NCI-H226 (cell line): ENCODE measurements at places on chromosomes 16 and 17.

GRCh38 chr17:34499576-34499975 lies 79.8 kb upstream of the TMEM132E start:
- no peak for DNase-seq

- no peak for DNase-seq
Measured at GRCh38 chr17:34055606-34056005, 199.5 kb upstream of the CCL2 start.

- no peak for DNase-seq
Measured at GRCh38 chr17:58531122-58531521, 16.7 kb upstream of the MTMR4 start.

GRCh38 chr17:32443827-32444300 lies 446 bp upstream of the PSMD11 start:
- DNase-seq: no peak

DNA sequence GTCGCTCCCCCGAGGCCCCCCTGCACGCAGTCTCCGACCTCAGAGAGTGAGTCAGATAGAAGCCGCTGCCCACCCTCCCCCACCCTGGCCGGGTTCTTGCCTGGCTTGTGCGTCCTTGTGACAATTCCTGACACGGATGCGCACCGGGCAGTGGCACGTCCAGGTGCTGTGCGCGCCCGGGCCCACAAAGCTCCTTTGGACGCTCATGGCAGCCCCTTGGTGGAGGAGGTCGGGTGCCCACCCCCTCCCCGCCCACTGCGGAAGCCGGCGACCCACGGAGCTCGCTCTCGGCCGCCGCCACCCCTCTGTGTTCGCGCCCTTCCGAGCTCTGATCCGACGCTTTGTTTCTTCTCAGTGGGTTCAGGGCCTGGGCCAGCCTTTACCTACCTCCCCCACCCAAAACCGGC lies 662 bp upstream of the TUBB3 start:
- DNase-seq: peak; percentile 87

GRCh38 chr16:50526249-50526648 lies 21.9 kb upstream of the NKD1 start:
- DNase-seq: no peak

DNA sequence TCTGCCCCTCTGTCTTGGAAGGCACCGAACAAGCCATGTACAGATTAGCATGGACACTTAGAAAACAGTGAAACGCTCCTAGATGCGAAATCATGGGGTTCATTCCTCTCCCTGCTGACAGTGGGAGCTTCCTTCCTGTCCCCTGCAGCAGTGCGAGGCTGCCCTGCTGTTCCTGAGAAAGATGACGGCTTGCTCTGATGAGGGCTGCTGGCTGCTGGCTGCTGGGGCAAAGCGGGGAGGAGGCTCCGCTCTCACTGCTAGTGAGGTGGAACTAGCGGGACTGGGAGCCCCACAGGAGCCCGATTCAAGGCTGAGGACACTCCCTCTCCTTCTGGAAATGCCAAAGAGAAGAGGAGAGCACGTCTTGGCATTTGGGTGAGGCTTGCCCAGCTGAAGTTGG lies 25.9 kb upstream of the CACNG4 start:
- no peak for DNase-seq

DNA sequence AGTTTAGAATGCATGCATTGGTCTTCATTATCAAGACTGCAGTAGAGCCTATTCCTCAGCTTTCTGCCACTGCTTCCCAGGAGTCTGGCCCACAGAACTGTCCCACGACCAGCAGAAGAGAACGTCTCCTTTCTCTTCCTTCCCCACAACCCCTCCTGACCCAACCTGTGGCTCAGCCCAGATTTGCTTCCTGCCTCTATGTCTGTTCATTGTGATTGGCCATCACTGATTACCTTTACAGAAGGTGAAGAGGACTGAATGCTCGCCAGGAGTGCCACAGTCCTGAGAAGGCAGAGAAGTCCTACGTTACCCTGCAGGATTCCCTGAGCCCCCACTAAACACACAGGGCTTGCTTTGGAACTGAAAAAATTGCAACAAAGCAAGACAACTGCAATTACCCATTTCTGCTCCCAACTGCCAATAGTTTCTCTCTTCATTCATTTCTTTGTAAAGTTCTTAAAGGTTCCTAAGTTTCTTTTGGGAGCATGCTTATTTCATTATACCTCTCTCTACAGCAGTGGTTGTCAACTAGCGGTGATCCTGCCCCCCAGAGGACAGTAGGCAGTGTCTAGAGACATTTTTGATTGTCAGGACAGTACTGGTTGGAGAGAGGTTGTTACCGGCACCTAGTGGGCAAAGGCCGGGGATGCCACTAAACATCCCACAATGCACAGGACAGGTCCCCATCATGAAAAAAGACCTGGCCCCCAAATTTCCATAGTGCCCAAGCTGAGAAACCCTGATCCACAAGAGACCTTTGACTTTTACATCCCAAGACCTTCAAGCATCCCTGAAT lies 4.5 kb upstream of the NAT9 start:
- DNase-seq: peak; percentile 34

DNA sequence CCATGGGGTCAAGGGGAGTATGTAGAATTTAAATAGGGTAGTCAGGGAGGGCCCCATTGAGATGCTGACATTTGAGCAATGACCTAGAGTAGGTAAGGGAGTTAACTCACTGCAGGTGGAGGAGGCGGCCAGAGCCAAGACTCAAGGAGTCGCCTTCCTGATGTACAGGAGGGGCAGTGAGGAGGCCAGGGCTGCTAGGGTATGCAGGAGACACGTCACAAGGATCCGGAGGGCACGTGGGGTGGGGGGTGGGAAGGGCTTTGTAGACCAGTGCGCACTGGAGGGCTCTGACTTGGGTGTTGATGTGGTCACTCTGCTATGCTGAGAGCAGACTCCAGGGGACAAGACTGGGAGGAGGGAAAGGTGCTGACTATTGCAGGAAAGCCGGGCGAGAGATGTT lies 37.5 kb downstream of the SPECC1 start:
- DNase-seq: no peak

DNA sequence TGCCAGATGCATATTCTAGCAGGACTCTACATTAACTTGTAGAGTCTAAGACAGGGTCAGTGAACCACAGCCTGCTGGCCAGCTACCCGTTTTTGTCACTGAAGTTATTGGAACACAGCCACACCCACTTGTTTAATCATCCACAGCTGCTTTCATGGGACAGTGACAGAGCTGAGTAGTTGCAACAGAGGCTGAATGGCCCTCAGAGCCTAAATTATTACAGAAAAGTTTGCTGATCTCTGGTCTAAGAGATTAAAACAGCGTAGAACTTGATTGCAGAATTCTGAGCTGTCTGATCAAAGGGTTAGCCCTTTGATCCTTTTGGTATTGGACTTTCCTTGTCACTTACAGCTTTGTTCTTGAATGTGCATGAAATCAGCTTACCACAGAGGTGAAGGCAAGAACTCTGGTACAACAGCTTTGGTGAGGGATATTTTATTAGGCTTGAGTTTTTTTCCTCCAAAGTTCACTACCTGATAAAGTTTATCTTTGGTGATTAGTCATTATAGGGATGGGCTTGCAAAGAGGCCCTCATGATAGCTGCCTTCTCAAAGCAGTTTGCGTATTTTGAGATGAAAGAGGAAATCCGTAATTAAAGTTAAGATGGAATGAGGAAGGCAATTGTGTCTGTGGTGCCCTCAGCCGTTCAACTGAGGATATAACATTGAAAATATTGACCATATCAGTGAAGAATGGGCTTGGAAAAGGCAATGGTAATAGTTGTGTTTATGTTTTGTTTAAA lies 23.6 kb downstream of the ALDH3A2 start:
- DNase-seq: no peak

GRCh38 chr16:16915771-16916170 lies 536.8 kb downstream of the NPIPA7 start:
- no peak for DNase-seq

GRCh38 chr16:84891149-84891795 lies 71.5 kb downstream of the CRISPLD2 start:
- DNase-seq: no peak

GRCh38 chr17:67125924-67126323 lies 81.6 kb downstream of the CACNG1 start:
- DNase-seq: no peak

DNA sequence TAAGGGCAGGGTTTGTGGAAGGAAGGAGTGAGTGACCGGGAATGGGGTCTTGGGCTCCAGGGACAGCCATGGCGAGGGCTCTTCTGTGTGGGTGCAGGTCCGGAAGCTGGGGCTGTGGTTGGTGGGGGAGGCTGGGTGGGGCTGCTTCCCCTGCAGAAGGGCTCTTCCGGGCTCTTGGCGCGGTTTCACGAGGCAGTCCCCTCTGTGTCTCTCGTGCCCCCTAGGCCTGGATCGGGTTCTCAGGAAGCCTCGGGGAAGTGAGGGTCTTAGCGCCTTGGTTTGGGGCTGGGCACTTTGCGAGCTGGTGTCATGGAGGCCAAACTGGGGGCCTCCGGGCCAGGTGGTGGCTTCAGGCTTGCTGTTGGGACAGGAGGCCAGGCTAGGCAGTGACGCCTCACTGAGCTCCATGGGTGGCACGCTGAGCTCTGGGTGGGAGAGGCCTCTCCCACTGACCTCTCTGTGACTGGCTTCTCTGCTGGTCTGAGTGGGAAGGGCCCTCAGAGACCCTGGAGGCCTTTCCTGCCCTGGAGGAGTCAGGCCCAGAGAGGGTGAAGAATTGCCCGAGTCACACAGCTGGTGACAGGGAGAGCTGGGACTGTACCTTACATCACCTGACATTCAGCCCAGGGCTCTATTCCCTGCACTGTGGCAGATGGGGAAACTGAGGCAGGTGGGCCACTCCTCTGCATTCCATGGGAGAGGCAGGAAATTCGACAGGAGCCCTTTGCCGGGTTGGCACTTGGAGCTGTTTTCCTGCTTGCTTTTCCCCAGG lies 8.2 kb downstream of the ADCY7 start:
- no peak for DNase-seq

- no peak for DNase-seq
Measured at GRCh38 chr16:30787613-30788378, 791 bp upstream of the ZNF629 start.

DNA sequence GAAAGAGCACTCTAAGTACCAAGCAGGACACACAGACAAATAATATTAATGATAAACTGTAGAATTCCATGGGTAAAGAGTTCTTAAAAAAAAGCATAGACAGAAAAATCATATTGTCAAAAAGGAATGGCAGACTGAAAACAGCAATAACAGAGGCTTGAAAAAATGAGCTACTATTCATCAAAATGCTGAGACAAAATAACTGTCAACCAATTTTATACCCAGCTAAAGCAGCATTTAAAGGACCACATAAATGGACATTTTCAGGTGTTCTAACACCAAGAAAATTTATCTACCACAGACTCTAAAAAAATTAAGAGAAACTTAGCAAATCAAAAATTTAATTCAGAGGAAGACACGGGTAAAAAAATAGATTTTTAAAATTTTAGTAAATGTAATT lies 119.1 kb downstream of the DYNLRB2 start:
- no peak for DNase-seq

DNA sequence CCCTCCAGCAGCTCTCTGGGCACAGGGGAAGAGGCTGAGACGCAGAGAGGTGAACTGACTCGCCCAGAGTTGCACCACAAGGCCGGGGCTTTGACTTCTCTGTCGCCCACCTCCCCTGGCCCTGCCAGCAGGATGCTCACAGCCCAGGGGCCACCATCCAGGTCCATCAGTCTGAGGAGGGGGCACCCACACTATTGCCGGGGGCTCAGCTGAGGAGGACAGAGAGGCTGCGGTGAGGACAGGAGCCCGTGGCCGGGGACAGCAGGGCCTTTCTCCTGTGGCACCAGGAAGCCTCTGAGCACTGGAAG lies 32.6 kb downstream of the KDM8 start:
- DNase-seq: no peak

- peak; percentile 81 for DNase-seq
Measured at GRCh38 chr16:67538666-67539101, 10.1 kb downstream of the RIPOR1 start.

DNA sequence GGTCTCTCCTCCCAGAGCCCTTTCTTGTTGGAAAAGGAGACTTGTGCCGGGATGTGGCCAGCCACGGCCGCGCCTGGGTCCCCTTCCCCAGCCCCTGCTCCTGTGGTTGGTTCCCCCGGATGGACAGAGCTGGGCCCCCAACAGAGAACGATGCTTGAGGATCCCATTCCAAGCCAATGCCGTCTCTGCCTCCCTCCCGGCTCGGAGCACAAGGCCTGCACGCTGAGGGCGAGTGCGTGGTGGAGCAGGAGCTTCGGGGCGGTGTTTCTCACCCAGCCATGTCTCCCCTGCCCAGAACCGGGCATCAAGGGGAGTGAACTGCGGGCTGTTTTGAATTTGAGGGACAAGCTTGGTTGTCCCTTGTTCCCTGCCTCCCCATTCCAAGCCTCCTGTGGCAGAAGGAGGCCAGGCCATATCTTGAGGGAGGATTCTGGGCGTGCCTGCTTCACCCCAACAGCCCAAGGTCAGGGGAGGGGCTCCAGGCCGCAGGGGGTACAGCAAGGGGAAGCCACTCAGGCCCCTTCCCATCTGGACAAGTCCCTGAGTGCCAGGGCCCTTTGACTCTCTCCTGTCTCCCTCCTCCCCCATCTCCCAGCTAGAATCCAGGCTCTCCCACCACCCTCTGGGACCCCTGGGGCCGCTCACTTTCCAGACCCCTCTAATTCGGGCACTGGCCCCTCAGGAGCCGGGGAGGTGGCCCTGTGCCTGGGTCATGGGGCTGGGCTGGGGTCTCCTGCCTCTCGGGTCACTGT lies 43.6 kb downstream of the SOCS3 start:
- DNase-seq: no peak

GRCh38 chr16:24151482-24151939 lies 104.6 kb upstream of the CACNG3 start:
- DNase-seq: no peak
